ENCODE measurements at places on chromosomes 7 and 10. TPM values are rescaled to one million over a fixed set of nuclear protein-coding genes. Genes with fewer than 3 reads are reported as not detected.

Gene LEP
- not detected for total RNA-seq

Gene LRCH4
- 14.6 TPM for total RNA-seq

Gene ZNF736
- 0.97 TPM for total RNA-seq

Gene NPTX2
- 9.6 TPM for total RNA-seq

Gene PDE6C
- total RNA-seq = 0.19 TPM

Gene DENND2A
- total RNA-seq = 23.3 TPM

Gene CPSF4
- total RNA-seq = 69.5 TPM

Gene CLDN15
- 4.0 TPM for total RNA-seq

Gene ADCYAP1R1
- total RNA-seq = 21.5 TPM

Gene TMEM140
- 9.9 TPM for total RNA-seq

Gene FAM25G
- total RNA-seq = not detected

Gene PLEKHS1
- 0.14 TPM for total RNA-seq

Gene LRRC4
- 8.7 TPM for total RNA-seq

Gene OGA
- 189 TPM for total RNA-seq

Gene HHEX
- not detected for total RNA-seq

Gene CHN2
- total RNA-seq = 24.2 TPM

Gene BRAT1
- 23.3 TPM for total RNA-seq

Gene CTBP2
- total RNA-seq = 90.0 TPM

Gene UCMA
- not detected for total RNA-seq

Gene AQP1
- total RNA-seq = 233 TPM

Gene DPCD
- total RNA-seq = 45.0 TPM

Gene CSGALNACT2
- total RNA-seq = 22.9 TPM

Gene PPIF
- 63.4 TPM for total RNA-seq

Gene ETV1
- 20.2 TPM for total RNA-seq

Gene TAS2R41
- not detected for total RNA-seq

Gene COL28A1
- 0.78 TPM for total RNA-seq

Gene RARRES2
- 12.3 TPM for total RNA-seq

Gene DNAJC12
- total RNA-seq = 93.5 TPM

Gene TMEM270
- total RNA-seq = not detected

Gene TCAF1
- 18.3 TPM for total RNA-seq

Gene RBP4
- 26.0 TPM for total RNA-seq

Gene AKR1C2
- total RNA-seq = 26.8 TPM

Gene AKR1C1
- 27.7 TPM for total RNA-seq

Gene MBL2
- not detected for total RNA-seq

Gene MMP21
- total RNA-seq = not detected

Gene CNNM1
- total RNA-seq = 2.0 TPM

Gene MKI67
- 38.4 TPM for total RNA-seq

Gene ZNF804B
- 0.47 TPM for total RNA-seq

Gene SEMA3C
- total RNA-seq = 60.1 TPM

Gene PCBD1
- 62.6 TPM for total RNA-seq

Gene SPDYE16
- 0.26 TPM for total RNA-seq

Gene GIMAP5
- total RNA-seq = not detected

Gene WNT8B
- total RNA-seq = not detected

Gene DYNC1I1
- 31.0 TPM for total RNA-seq

Gene FKBP6
- 0.16 TPM for total RNA-seq

Gene EPO
- total RNA-seq = not detected

Gene NAMPT
- total RNA-seq = 68.6 TPM

Gene GPR26
- 0.11 TPM for total RNA-seq

Gene GTF2IRD1
- total RNA-seq = 22.1 TPM
